Stimulated activated CD4-positive, alpha-beta T cell treated with anti-CD3 and anti-CD28 coated beads, Interleukin-12 subunit alpha, Interleukin-12 subunit beta, amount 100 ng/mL, for 4 hours (primary cell): ENCODE measurements at places on chromosomes 2 and 18.

DNA sequence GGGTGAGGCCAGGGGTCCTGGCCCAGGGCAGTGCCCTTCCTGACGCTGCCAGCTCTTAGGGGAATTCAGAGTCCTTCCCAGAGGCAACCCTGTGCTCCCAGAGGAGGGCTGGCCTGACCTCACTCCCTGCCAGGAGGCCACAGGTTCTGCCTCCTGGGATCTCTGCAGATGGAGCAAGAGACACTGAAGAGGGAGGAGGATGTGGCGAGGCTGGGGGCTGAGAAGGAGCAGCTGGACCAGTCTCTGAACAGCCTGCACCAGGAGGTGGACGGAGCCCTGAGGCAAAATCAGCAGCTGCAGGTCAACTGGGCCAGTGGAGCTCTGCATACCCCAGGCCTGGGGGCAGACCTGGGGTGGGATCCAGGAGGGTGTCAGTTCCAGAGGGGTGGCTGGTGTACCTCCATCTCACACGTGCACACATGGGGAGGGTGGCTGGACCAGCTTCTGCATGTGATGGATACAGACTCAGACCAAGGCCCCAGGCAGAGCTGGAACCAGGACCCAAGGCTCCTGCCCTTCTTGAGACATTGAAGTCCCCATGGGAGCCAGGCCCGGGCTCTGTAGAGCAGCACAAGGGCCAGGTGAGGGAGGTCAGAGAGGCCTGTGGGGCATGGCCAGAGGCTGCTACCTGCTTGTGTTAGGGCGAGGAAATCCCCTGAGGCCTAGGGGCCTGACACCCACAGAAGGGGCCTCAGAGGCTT is 9.7 kb upstream of the SNED1 start:
- no peak for DNase-seq

DNA sequence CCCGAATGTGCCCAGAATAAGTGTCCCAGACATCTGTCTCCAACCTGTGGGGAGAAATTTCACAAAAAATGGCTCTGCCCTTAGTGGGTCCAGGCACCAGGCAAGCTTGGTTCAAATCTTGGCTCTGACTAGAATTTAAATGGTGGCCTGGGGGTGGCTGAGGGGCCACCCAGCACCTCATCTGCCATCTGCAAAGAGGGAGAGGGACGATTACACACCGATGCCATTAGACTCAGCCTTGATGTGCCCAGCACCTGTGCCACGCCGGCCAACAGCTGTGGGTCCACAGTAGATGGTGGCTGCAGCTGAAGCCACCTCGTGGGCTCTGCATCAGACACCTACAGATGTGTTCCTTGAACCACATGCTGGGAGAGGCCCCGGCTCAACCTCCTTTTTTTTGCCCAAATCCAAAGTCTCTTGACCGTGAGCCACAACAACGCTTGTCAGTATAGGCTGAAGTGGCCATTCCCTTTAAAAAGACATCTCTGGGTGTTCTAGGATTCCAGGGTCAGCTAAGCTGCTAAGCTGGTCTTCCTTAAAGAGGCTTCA is 222.0 kb upstream of the RAB6C start:
- no peak for DNase-seq

DNA sequence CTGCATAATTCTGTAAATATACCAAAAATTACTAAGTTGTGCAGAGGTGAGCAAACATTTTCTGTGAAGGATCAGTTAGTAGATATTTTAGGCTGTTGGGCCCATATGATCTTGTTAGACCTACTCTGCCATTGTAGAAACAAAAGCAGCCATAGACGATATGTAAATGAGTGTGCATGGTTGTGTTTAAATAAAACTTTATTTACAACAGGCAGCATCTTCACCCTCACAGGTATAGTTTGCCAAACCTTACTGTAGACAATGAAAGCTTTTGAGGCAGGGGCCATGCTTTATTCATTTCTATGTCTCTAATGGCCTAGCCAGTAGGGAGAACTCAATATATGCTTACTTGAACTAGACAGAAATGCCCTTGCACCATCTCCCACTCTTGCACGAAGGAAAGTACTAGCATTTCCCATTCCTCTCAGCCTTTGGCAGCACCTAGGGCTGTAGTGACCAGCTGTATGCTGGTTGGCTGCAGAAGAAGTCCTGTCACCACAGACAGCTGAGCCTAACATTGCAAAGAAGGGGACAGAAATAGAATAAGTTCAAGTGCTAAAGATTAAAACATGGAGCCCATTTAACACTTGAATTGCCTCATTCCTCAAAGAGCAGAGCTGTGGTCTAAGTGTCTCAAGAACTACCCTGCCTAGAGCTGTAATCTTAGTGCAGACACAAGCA is 305.1 kb upstream of the MGAT5 start:
- no peak for DNase-seq

DNA sequence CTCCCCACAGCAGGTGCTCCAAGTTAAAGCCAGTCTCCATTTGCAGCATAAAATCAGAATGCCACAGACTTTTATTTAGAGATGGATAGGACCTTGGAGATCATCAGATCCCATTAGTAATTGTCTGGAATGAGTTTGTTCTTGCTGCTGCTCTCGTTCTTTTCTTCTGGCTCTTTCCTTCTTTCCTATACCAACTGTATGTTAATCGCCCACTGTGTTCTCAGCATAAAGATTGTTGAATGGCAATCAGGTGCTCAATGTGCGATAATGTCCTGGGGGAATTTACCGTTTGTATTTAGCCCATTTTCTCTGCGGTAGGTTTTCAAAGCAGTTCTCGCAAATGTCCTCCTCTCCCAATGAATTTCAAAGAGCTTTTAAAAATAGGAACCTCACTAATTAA is 3.3 kb downstream of the GPR39 start:
- DNase-seq = no peak

DNA sequence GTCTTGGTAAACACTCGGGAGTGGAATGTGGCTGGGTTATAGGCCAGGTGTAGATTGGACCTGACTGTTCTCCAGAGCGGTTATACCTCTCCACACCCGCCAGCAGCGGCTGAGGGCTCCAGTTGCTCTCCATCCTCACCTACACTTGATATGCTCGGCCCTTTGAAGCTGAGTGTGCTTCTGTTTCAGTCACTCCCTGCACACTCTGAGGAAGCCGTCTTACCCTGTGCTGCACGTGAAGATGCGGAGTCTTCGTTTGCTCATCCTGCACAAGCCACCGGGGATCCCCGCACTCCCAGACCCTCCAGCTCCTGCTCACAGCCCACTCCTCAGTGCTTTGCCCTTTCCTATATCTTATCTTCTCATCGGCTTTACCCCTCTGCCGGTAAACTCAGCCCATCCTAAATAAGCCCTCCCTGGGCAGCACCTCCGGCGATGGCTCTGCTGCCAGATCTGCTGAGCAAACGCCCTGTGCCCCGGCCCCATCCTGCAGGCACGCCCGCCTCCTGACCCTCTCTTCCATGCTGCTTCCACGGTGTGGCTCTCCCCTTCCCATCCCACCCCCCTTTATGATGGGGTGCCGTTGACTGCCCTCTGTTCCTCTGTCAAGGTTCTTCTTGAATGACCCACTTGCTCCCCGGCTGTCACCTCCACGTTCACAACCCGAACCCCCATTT is 47.3 kb upstream of the ODC1 start:
- no peak for DNase-seq
